ENCODE measurements at places on chromosomes 2 and 18. TPM values are rescaled to one million over a fixed set of nuclear protein-coding genes. Genes with fewer than 3 reads are reported as not detected.

The SPAST gene
- 10.1 TPM for total RNA-seq

The ZNF892 gene
- 12.5 TPM for total RNA-seq

DNA sequence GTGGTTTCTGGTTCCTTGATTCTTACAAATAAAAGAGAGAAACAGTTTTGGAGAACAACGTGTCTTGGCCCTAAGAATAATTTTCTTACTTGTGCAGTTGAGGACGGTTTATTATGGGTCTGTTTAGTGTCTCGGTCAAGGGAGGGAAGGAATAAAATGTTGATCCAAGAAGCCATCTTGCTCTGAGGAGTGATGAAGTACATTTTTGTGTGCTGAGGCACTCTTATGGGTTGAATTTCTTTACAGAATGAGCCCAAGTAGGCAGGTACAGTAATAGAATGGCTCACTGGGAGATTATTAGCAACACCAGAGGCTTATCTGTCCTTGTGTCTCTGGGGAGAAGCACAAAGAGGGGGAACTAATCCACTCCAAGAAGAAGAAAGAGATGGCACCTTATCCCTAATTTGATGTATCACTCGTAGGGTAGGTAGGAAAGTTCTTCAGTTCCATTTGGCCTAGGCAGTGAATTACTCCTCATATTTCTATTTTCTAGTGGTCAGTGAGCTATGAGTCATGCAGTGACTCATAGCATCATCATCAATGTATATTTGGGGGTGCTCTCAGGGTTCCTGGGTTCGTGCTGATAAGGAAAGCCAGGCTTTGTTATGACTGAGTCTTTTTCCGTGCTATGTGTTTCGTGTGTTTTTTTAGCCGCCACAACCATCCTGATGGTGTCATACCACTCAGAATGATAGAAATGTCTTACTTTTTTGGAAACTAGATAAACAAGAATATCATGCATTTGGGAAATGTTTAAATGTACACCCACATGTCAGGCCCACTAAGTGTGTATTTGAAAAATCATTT is 250.1 kb upstream of the CTAGE1 start:
- peaks cover 11% of the 10 kb centered on the region for H3K4me1 ChIP-seq
- no peak for DNase-seq
- H3K4me3 ChIP-seq, result no peak overlapping the region
- no peaks in the 10 kb centered on the region for H3K36me3 ChIP-seq
- H3K27me3 ChIP-seq, result no peaks in the 10 kb centered on the region
- H3K27ac ChIP-seq, result no peak overlapping the region

DNA sequence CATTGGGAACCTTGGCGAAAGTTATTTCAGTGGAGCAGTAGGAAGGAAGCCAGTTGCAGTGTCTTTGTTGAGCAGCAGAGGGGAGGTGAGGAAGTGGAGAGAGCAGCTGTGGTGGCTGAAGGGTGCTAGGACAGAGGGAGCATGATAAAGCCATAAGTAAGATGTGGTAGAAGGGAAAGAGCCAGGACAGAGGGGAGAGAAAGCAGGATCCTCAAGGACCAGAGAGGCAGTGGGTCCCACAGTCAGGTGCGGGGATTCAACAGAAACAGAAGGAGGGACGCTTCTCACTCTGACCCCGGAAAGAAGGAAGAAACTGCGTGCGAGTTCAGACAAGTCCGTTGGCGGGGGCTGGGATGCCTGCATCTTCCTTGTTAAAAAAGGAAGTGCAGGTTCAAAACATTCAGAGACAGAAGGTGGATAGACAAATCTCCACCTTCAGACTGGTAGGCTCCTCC is at the start of gene CXCR2:
Gene CXCR2, plus strand, starts transcription at position 403 of the 455 bp plus-strand sequence. CDS start 8,774 bp downstream, outside the sequence.
- H3K27ac ChIP-seq, result no peak within 1 kb of the TSS
- no peaks in the 10 kb centered on the region for H3K36me3 ChIP-seq
- DNase-seq, result no peak
- no peaks in the 10 kb centered on the region for H3K27me3 ChIP-seq

- H3K4me3 ChIP-seq, result no peak overlapping the region
- H3K4me1 ChIP-seq, result peaks cover 14% of the 10 kb centered on the region
- no peak for DNase-seq
- no peaks in the 10 kb centered on the region for H3K27me3 ChIP-seq
- peak overlapping the region; percentile 30 for H3K27ac ChIP-seq
Measured at GRCh38 chr2:222753251-222753824, 81.9 kb downstream of the MOGAT1 start.

The MDH1B gene
- total RNA-seq, result not detected
